ENCODE measurements at places on chromosomes 4 and X.
A peak's percentile ranks its signal among the peaks of the same experiment; 100 is the strongest.

DNA sequence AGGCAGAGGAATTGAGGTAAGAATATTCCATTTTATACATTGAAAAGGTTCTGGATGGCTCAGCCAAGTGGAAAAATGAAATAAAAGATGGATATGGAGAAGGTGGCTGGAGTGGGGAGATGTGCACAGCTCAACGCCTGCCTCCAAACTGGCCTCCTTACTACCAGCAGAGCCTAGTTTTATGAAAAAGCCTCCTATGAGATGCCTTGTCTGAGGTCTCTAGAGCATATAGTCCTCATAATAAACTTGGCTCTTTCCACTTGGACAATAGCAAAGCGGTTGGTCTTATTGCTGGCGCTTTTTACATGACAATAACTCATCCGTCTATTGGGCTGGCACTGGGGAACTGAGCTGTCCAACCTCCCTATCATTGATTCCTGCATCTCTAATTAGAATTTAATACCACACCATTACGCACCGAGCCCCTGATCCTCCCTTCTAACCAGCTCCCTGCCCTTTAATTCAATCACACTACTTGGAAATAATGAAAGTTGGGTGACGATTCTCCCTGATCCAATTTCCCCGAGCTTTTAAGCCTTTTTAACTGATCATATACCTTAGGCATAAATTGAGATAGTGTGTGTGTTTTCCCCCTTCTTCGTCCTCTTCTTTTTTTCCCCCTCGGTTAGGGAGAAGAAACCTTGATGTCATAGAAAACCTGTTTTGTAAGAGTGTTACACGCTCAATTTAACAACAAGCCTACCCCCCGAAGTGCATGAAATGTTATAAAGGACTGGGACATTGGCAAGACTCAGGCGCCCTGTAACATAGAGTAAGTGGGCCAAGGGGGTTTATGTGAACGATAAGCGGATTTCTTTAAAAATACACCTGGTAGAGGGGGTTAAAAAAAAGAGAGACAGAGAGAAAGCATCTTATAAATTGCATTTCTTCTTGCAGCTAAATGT lies at the start of gene PHOX2B:
TSS of gene PHOX2B (minus strand) at position 155 of the 905 bp plus-strand sequence. CDS start at position 40, 115 bp downstream.
- no peak for DNase-seq

GRCh38 chr4:152100379-152101201 lies 339.8 kb upstream of the GATB start:
- DNase-seq, result peak; percentile 76

GRCh38 chr4:32199639-32200038 lies 1479.5 kb downstream of the PCDH7 start:
- no peak for DNase-seq

GRCh38 chr4:128427832-128428366 lies 140.3 kb upstream of the PGRMC2 start:
- no peak for DNase-seq

- no peak for DNase-seq
Observed at GRCh38 chr4:137408527-137409177, 123.6 kb downstream of the PCDH18 start.
